ENCODE measurements at places on chromosomes 4 and X.
A peak's percentile ranks its signal among the peaks of the same experiment; 100 is the strongest.

DNA sequence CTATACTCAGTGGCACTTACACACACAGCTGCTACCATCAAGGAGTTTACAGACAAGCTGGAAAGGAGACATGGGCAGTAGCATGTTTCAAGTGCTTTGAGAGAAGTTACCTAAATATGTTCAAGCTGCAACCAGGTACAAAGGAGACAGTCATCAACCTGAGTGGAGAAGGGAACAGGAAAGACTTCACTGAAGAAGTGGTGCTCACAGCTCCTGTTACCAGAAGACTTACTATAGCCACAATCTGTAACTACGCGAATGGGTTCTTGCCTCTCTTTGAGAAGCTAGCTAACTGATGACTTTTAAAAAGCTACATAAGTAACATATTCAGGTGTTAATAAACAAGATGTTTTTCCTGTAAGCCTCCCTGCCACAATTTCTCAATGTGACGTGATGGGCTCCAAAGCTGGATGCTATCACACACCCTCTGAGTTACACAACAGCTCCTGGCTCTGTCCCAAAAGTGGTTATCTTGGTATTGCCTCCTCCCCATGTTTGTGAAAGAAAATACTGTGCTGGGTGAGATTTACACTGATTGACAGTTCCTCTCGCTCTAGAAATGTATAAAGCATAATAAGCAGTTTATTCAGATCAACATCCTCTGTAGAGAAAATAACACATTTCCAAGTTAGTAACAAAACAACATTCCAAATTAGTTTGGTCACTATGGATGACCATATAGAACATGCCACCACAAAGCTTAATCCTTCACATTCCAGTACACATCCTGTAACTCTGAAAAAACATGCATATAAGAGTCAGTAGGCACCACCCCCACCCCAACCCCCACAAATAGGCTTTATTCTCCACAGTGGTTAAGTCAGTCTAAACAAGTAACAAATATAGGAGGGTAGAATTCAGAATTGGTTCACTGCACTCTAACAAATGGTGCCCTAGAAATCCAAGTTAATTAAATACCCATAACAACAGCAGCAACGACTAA, 81.8 kb downstream of the FRYL start:
- no peak for DNase-seq

GRCh38 chrX:18098763-18099162, 121.9 kb downstream of the BEND2 start:
- DNase-seq, result no peak

DNA sequence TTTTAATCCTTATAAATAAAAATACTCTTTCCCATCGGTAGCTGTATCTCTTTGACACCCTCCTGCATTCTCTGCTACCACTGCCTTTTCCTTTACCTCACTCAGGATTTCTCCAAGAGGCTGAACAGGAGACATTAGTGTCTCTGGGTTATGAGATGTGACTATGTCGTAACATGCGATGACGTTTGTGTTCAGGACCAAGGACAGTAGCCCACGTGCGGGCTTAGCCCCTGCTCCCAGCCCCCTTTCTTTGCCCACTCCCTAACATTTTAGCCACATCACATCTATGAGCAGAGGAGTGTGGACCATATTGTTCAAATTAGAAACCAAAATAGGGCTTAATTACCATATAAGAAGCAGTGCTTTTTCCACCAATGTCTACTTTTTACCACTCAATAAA, 369.3 kb downstream of the FBXW7 start:
- no peak for DNase-seq

DNA sequence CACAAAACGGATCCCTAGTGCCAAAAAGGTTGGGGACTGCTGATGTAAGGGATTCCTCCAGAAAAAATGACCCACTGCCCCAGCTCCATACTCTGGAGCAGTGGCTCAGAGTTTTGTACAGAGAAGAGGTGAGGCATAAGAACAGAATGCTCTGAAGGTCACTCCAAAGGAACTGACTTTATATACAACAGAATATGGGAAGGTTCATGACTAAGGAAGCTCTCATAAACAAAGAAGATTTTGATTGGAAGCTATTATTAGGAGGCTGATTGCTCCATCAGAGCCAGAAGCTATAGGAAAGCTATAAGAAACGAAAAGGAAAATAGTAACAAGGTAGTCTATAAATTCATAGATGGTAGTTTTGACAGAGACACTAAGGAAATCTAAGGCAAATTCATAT, 203.1 kb downstream of the SLC7A11 start:
- no peak for DNase-seq

DNA sequence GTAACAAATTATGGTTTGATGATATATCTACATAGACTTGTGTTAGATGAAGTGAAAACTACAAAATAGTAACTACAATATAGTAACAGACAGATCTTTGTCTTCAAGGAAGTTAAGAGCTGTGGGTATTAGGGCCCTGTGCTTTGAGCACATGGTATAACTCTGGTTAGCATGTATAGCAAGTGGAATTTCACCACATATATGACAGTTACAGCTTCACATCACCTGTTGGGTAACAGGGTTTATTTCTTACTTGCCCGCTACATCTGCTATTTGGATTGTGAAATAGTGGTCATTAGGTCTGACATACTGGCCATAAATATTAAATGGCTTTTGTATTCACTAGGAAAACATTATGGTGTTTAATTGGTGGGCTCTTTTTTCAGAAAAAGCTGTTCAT, 20.2 kb downstream of the OFD1 start:
- DNase-seq, result no peak

DNA sequence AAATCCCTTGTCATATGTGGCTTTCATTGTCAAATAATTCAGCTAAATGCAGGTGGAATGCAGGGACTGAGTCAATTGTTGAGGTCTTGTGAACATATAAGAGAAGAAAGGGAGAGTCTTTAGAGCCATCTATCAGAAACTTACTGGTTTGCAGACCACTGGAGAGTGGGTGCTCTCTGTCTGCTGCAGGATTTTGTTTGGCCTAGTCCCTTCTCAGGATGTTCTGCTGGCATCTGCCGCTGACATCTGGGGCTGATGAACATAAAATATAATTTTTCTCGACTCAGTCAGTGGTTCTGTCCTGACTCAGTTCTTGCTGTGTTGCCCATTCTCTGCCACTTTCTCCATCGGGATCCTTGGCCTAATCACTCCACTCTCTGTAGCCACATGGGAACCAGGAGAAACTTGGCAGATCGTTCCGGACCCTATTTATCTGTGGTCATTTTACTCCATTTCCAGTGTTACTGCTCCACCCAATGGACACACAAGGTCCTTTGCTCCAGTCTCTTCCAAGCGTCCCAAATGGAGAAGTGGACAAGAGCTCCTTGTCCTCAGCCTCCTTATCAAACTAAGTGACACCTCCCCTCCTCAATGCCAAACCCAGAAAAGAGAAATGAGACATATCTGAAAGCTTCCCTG, 436.2 kb downstream of the FAT4 start:
- no peak for DNase-seq

DNA sequence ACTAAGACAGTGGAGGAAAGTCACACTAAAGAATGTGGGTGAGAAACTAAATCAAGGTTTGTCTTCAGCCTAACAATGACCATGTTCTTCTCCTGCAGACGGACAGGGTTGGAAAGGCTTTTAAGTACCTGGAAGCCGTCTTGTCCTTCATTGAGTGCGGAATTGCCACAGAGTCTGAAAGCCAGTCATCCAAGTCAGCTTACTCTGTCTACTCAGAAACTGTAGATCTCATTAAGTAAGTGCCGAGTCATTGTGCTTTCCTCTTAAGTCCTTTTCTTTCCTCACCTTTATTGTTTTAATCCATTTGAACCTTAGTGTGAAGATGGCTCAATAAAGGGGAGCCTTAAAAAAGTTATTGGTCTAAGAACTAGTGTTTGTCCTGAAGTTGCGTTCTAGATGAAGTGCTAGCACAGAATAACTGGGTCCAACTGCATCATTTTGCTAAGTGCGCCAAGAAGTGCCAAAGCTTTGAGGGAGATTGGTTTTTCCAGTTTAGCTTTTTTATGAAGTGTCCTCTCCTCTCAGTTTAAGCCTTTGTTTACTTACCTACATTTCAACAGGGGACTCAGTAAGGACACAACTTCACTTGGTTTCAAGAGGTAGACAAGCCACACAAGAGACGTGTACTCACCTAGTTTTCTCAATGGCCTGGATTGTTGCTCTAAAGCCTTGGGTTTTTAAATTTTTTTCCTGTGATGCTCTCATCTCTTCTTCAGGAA, 89.3 kb downstream of the KLHL8 start:
- no peak for DNase-seq

DNA sequence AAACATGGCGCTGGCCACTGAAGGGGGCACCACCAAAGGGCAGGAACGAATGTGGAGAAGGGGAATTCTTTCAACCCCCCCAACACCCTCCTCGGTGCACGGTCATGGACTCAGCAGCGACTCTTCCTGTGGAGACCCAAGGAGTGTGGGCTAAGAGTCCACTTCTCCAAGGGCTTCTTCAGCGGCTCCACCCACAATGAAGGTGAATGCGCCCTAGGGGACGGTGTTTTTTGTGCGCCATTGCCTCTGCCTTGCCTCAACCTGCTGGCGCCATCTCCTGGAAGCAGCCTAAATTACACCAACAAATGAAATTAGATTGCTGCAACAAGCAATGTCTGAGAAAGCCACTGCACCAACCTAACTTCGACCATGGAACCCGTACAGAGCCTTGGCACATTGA, 169.2 kb upstream of the MAGEB18 start:
- DNase-seq, result peak; percentile 2

GRCh38 chr4:47490550-47490949, 5.5 kb downstream of the ATP10D start:
- DNase-seq, result peak; percentile 59

DNA sequence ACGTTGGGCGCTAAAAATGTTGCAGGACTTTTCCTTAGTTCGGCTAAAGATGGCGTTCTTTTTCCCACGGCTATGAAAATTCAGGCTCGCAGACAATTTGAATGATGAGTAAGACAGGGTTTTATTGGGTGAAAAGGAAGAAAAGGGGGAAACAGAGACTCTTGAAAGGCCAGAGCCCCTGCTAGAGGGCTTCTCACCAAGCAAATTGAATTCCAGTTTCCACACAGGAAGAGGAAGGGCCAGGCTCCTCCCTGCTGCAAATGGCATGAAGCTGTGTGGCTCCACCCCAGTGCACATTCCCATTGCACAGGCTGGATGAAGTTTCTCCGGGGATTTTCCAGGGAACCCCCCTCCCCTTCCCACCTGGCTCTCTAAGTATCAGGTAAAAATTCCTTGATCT, 210.9 kb downstream of the KLHL4 start:
- DNase-seq, result no peak

GRCh38 chrX:8201896-8202331, 30.8 kb upstream of the VCX2 start:
- no peak for DNase-seq

- no peak for DNase-seq
These were observed 13.6 kb downstream of the RGS12 start for GRCh38 chr4:3306450-3306849.

- DNase-seq, result no peak
These were observed 209.9 kb upstream of the ETNPPL start for GRCh38 chr4:108972613-108973283.

DNA sequence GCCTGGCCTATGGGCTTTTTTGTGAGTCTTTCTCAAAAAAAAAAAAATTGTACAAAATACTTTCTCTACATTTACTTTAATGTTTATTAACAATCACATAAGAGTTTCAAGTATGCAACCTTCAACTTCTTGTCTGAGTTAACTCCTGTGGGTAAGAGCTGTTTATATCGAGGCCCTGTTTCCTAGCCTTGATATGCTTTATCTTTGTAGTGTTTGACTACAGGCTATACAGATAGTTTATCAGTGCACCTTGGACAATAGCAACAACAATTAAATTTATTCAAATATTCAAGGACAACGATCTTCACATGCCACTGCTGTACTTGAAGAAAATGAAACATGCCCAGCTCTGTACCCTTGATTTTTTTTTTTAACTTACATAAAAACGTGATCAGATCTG, 178.4 kb downstream of the ARHGAP10 start:
- DNase-seq, result no peak

GRCh38 chr4:70739496-70740337, 18.0 kb downstream of the RUFY3 start:
- DNase-seq, result no peak

DNA sequence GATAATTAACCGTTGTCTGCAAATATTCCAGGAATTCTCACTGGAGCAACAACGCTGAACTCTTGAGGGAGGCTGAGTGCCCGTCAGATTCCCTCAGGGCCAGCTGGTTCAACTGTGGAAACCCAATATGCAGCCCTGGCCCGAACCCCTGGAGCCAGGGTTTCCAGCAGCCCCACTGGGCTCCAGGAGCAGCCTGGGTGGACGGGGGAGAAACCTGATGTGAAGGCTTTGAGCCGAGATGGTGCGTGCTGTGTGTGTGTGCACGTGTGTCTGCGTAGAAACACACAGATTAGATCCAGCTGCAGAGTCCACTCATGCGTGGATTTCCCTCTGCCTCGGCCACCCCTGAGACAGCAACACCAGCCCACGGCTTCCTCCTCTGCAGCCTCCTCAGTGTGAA, 19.4 kb upstream of the SLC25A6 start:
- no peak for DNase-seq

GRCh38 chrX:33195698-33196097, 15.7 kb downstream of the DMD start:
- no peak for DNase-seq

DNA sequence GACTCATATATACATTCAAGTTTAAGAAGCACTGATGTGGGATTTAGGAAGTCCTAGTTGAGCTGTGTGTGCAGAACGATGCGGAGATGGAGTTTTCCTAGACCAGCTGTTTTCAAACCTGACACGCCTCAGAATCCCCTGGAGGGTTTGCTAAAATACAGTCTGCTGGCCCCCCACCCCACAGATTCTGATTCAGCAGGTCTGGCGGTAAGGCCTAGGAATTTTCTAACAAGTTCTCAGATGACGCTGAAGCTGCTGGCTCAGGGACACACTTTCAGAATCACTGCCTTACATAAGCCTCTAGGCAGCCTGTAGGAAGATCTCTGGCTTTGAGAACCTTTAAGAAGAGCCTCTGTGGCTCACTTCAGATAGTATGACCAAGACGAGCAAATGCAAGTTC, 73.1 kb downstream of the PHEX start:
- no peak for DNase-seq

GRCh38 chrX:151609222-151609621, 45.7 kb downstream of the PASD1 start:
- no peak for DNase-seq

All from GM12865 (cell line).